ENCODE measurements at places on chromosomes 5 and 9. TPM values are rescaled to one million over a fixed set of nuclear protein-coding genes. Genes with fewer than 3 reads are reported as not detected.

PCDHGA3 gene
- total RNA-seq: 0.65 TPM

RASEF gene
- 2.9 TPM for total RNA-seq

PCDHGA5 gene
- 1.5 TPM for total RNA-seq

ATP10B gene
- not detected for total RNA-seq

STKLD1 gene
- 0.49 TPM for total RNA-seq

SPINK4 gene
- not detected for total RNA-seq

CSF1R gene
- total RNA-seq: 0.13 TPM

SHISAL2B gene
- not detected for total RNA-seq

AJM1 gene
- total RNA-seq: 0.81 TPM

BNC2 gene
- total RNA-seq: 18.1 TPM

CARD9 gene
- 0.76 TPM for total RNA-seq

PPP2R2B gene
- total RNA-seq: 11.5 TPM

CER1 gene
- total RNA-seq: not detected

PGM5 gene
- total RNA-seq: not detected

GLRA1 gene
- not detected for total RNA-seq

IL9 gene
- total RNA-seq: not detected

ADAMTSL1 gene
- 10.4 TPM for total RNA-seq

IFNA21 gene
- total RNA-seq: not detected

LCNL1 gene
- total RNA-seq: 2.5 TPM

EPB41L4B gene
- 0.76 TPM for total RNA-seq

FST gene
- 0.98 TPM for total RNA-seq

KCNV2 gene
- not detected for total RNA-seq

ADGRV1 gene
- total RNA-seq: 0.81 TPM

TPRN gene
- total RNA-seq: 9.5 TPM

SPRY4 gene
- total RNA-seq: 18.5 TPM

PRSS3 gene
- 0.89 TPM for total RNA-seq

GPX3 gene
- 9.9 TPM for total RNA-seq

PCDH1 gene
- 1.1 TPM for total RNA-seq

DPYSL3 gene
- 275 TPM for total RNA-seq

KDM4C gene
- 14.2 TPM for total RNA-seq

DDX4 gene
- not detected for total RNA-seq

BAAT gene
- 0.13 TPM for total RNA-seq

TMEM174 gene
- total RNA-seq: 0.13 TPM

TRIM7 gene
- 4.1 TPM for total RNA-seq

SAXO1 gene
- total RNA-seq: 0.51 TPM

C7 gene
- total RNA-seq: 0.38 TPM

GABRA6 gene
- not detected for total RNA-seq

ACOT12 gene
- not detected for total RNA-seq

LAMC3 gene
- total RNA-seq: 1.1 TPM

EIF4E1B gene
- total RNA-seq: not detected

ACSL6 gene
- not detected for total RNA-seq

STK32A gene
- 1.5 TPM for total RNA-seq

PLPP7 gene
- 4.4 TPM for total RNA-seq

SETD9 gene
- total RNA-seq: 17.6 TPM

PCDHB16 gene
- 0.63 TPM for total RNA-seq
